Suppressor macrophage (primary cell): ENCODE measurements at places on chromosomes 7 and 10.
A peak's percentile ranks its signal among the peaks of the same experiment; 100 is the strongest.

DNA sequence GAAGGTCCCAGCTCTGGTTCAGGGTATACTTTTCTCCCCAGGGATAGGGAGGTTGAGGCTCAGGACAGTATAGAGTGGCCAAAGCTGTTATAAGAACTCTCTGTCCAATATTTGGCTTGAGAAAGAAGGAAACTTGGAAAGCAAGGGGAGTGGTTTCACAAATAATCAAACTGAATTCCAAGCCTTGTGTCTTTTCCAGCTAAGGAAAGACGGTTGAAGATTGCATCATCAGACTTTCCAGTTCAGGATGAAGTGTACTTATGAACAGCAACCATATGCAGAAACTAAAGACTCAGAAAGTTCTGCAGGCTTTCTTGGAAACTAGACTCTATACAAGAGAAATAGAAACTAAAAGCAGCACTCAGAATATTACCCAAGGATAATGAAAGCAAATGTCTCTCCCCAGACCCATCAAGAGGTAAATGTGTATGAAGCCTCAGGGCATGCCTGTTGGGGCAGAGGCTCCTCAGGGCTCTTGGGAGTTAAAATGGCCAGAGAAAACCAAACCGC, 46.4 kb downstream of the RAMP3 start:
- DNase-seq = no peak

GRCh38 chr7:157541295-157542067, 204.7 kb downstream of the DNAJB6 start:
- DNase-seq = no peak

GRCh38 chr7:55350281-55350680, 14.9 kb upstream of the LANCL2 start:
- no peak for DNase-seq

- no peak for DNase-seq
Measured at GRCh38 chr10:3754727-3755439, 30.1 kb downstream of the KLF6 start.

DNA sequence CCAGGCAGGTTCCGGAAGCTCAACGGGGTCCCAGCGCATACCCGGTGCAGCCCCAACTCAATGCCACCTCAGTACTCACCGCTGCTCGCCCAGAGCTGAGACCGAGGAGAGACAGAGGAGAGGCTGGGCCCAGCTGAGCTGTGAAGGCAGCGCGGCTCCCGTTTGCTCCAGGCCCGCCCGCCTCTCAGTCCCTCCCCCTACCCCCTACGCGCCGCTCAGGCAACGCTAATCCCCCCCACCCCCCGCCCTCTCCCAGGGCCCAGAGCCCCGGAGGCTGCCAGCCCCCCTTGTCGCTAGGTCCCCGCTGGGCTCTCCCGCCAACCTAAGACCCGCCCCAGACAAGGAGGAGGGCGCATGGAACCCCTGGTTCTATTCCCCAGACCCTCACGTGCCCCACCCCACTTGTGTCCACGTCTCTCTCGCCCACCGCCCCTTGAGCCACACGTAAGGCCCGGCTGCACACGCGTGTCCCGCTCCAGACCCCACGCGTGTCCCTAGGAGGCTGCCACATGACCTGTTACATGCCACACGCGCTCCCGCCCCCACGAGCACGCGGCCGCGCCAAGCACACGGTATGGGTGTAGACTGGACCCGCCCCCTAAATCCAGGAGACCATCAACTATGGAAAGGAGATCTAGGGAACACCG, at the start of gene PSD:
Gene PSD (minus strand): TSS at position 164 of the 647 bp plus-strand sequence. CDS start 1,747 bp downstream, outside the sequence.
- DNase-seq = peak; percentile 33

- no peak for DNase-seq
Measured at GRCh38 chr7:133167300-133167699, 85.4 kb upstream of the CHCHD3 start.

DNA sequence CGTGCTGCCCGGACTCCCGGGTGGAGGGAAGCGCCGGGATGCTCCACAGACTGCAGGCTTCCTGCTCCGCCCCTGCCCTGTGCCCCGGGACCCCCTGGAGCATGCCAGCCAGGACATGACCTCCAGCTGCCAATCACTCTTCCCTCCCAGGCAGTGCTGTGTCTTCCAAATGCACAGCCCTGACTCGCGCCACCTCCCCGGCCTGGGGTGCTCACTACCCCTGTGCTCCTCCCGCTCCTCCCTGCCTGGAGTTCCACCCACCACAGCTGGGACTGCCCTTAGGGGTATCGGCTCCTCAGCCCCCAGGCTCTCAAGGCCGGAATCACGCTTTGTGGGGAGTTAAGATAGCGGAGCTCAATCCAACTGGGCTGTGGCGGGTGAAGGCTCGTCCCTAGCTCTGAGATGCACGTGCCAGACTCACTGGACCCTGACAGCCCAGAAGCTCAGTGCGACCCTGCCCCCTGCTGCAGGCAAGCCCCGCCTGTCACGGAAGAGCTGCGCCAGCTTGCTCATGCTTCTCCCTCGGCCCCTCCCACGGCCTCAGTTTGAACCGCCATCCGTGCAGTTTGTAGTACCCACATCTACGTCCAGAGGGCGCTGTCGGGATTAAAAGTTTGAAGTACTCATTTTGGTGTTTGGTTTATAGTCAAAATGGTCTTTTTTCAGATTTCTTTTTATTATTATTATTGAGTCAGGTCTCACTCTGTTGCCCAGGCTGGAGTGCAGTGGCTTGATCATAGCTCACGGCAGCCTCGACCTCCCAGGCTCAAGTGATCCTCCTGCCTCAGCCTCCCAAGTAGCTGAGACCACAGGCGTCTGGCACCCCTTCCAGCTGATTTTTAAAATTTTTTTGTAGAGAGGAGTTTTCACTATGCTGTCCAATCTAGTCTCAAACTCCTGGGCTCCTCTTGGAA, 142.5 kb upstream of the TCERG1L start:
- peak; percentile 68 for DNase-seq

DNA sequence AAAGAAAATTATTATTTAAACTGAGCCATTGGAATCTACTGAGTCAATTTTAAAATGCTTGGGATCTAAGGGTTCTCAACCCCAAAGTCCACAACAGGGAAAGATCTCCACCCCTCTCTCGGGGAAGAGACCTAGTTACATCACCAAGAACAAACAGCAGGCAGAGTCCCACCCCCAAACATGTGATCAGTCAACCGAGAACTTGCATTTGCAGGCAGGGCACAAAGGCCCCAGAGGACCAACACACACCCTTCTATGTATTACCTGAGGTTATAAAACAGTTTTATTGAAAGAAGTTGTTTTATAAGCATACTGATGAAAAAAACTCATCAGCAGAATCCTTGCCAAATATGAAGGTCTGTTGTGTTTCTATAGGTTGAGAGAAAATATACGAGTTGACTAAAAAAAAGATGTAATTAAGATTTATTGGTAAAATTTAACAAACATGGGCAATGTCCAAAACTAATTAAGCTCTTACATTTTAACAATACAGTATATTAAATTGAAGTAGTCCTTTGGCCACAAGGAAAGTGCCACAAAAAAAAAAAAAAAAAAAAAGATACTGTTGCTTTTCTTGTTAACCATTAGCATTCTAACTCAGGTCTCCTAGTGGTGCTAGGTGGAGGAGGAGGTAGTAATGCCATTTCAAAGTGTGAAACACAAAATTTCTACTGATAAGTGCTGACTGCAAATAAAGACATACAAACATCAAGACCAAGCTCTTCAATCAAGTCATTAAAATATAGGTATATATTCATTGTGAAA, 975 bp upstream of the USP54 start:
- peak; percentile 50 for DNase-seq

GRCh38 chr10:103839519-103839871, 15.9 kb downstream of the SH3PXD2A start:
- no peak for DNase-seq

DNA sequence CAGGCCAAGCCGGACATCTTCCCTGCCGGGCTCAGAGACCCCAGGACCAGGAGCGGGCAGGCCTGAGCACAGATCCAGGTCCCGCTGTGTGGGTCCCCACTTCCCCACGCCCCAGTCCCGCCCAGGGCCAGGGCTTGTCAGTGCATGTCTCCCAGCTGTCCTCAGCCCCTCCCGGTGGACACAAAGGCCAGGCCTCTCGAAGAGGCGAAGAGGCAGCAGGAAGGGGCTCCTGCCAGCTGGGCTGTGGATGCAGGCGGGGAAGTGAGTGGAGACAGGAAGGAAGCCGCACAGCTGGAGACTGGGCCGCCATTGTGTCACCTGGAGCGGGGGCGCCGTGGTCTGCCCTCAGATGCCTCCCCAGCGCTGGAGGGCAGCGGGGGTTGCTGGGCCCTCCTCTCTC, 4.8 kb downstream of the GRIFIN start:
- DNase-seq = no peak

- no peak for DNase-seq
Measured at GRCh38 chr7:95298091-95298490, 26.2 kb downstream of the PON1 start.

GRCh38 chr7:29771081-29771816, 35.1 kb upstream of the WIPF3 start:
- no peak for DNase-seq

DNA sequence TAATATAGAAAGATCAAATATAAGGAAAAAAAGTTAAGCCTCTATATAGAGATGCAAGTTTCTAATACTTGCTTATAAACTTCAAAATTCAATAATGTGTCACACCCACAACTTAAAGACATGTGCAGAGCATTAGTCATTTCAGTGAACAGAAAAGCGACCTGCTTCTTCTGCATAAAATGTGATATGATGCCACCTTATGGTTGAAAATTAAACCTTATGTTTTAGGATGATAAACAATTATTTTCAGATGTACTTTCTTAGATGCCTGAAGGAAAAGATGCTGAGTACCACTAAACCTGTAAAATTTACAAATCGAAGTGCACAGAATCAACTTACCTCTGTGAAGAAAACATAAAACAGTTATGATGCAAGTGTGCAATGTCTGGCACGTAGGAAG, 96.0 kb downstream of the MTERF1 start:
- no peak for DNase-seq
